NCI-H2227 treated with DMSO at 0.1 percent for 48 hours (cell line): ENCODE measurements at places on chromosomes 2 and 18.

GRCh38 chr2:189013671-189014448 lies 39.7 kb downstream of the COL3A1 start:
- no peak for DNase-seq

GRCh38 chr2:241008711-241009121 lies 10.3 kb downstream of the SNED1 start:
- no peak for DNase-seq

GRCh38 chr18:8654503-8655451 lies 45.5 kb downstream of the RAB12 start:
- peak; percentile 39 for DNase-seq

- DNase-seq = no peak
These were observed 136.6 kb upstream of the ZC3H15 start for GRCh38 chr2:186349508-186349907.

GRCh38 chr2:174117951-174118930 lies 130.1 kb downstream of the OLA1 start:
- no peak for DNase-seq

GRCh38 chr18:36284268-36284667 lies 13.2 kb upstream of the FHOD3 start:
- DNase-seq = no peak

DNA sequence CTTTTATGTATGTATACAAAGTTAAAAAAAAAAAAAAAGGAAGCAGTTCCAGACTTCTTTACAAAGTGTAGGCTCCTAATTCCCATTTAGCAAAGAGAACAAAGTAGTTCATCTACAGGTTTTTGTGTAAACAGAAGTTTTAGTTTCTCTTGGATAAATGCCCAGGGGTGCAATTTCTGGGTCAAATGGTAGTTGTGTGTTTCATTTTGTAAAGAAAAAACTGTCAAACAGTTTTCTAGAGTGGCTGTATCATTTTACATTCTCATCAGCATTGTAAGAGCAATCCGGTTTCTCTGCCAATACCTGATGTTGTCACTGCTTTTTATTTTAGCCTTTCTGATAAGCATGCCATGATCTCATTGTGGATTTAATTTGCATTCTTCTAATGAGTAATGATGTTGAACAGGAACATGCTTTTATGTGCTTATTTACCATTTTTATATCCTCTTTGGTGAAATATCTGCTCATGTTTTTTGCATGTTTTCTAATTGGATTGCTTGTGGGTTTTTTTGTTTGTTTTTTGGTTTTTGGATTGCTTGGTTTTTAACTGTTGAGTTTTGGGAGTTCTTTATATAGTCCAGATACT lies 16.6 kb upstream of the PSME4 start:
- no peak for DNase-seq

GRCh38 chr2:39481611-39482010 lies 44.5 kb upstream of the MAP4K3 start:
- no peak for DNase-seq

GRCh38 chr2:55761024-55761423 lies 67.4 kb upstream of the PNPT1 start:
- no peak for DNase-seq

GRCh38 chr2:176780348-176780747 lies 432.2 kb upstream of the HNRNPA3 start:
- DNase-seq = no peak

- DNase-seq = no peak
These were observed 141.5 kb downstream of the PIGN start for GRCh38 chr18:62045316-62045715.

GRCh38 chr2:239308661-239309397 lies 92.0 kb downstream of the HDAC4 start:
- DNase-seq = no peak

DNA sequence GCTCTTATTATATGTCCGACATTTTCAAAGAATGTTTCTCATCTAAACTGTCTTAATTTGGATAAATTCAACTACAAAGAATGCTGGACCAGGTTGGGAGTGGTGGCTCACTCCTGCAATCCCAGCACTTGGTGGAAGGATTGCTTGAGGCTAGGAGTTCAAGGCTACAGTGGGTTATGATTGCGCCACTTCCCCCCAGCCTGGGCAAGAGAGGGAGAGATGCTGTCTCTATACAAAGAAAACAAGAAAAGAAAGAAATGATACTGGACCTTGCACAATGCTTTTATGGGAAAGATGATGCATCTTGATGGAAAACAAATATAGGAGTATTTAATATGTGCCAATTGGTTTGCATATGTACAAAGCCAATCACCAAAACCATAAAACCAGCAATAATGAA lies 296.7 kb downstream of the LPIN1 start:
- no peak for DNase-seq

- no peak for DNase-seq
These were observed 58.4 kb upstream of the DNMT3A start for GRCh38 chr2:25400169-25400568.

GRCh38 chr2:216615298-216616082 lies 17.7 kb upstream of the IGFBP2 start:
- DNase-seq = no peak

- no peak for DNase-seq
These were observed 76.7 kb downstream of the DNMT3A start for GRCh38 chr2:25265001-25265400.

- DNase-seq = no peak
These were observed 85.6 kb downstream of the EHD3 start for GRCh38 chr2:31319406-31320175.

DNA sequence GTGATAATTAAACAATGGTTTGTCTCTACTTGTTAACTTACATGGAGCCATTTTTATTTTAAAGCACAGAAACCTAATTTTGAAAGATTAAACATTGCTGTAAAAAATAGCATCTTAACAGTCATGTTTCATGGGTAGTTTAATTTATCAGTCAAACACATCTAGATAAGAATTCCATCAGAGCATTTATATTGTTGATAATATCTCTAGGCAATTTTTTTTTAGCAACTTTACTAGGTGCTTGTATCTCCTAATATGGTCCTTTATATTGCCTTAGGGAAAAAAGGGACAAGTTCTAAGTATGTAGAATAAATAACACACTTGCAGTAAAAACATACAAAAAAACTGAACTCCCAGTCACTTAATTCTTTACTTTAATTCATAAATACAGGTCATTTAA lies 863 bp downstream of the CSRNP3 start:
- DNase-seq = peak; percentile 55

- no peak for DNase-seq
These were observed 259.4 kb upstream of the ETAA1 start for GRCh38 chr2:67137699-67138098.

- no peak for DNase-seq
These were observed 22.0 kb downstream of the MARCHF4 start for GRCh38 chr2:216350214-216350791.

DNA sequence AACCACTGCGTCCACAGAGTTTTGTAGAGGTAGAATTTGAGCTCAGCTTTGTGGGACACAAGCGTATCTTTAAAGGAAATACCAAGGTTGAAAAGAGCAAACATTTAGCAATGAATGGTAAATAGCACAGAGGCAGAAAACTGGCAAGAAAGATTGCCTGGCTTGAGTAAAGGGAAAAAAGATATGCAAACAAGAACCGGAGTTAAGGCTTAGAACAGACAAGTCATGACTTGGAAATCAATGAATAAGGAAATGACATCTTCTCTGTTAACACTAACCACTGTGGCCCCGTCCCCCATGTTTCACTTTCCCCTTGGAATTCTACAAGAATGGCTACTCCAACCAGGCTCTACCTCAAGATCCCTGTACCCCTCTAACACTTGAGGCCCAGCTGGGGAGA lies 3.8 kb downstream of the STAM2 start:
- DNase-seq = no peak

- no peak for DNase-seq
These were observed 244.1 kb downstream of the PHLPP1 start for GRCh38 chr18:62959481-62959880.

DNA sequence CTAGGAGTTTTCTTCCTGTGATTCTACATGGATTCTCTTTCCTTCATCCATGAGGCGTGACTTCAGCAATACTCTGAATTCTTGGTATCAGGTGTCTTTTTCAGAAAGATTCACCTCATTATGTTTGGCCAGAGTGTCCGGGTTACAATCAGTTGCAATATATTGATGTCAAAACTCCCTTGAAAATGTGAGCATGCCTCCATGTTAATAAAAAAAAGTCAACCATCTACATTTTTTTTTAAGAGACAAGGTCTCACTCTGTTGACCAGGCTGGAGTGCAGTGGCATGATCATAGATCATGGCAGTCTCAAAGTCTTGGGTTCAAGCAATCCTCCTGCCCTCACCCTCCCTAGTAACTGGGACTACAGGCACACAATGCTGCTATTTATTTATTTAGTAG lies 80.9 kb upstream of the NEUROD1 start:
- DNase-seq = no peak

GRCh38 chr2:179745635-179746256 lies 115.7 kb downstream of the ZNF385B start:
- DNase-seq = peak; percentile 30

DNA sequence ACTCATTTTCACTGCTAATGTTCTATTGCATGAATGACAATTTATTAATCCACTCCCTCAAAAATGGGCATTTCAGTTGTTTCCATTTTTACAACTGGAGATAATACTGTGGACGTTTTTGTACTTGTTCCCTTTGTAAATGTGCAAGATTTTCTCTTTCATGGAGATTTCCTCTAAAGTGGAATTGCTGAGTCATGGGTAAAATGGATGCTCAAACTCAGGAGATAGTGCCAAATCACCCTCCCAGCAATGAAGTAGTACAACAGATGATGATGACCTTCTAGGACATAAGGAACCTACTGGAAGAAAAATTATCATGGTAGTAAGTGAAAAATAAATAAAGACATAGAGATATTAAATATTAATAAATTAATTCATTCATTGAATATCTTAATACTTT lies 460.8 kb upstream of the CHST9 start:
- DNase-seq = no peak

DNA sequence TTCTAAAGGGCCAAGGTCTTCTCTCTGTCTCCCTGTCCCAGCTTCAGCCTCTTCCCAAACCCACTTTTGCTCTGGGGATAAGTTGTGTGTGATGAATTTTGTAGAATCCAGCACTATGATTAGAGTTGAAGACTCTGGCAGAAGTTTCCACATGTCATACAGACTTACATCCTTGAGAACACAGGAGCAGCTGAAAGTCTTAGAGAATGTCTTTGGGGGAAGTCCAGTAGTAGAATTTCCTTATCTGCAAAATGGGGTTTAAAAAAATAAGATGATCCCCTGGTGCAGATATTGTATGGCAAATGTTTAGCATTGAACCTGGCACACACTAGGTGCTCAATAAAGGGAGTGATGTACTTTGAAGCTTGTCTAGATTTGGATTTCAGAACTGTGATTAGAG lies 65.2 kb downstream of the TMEM247 start:
- DNase-seq = no peak

DNA sequence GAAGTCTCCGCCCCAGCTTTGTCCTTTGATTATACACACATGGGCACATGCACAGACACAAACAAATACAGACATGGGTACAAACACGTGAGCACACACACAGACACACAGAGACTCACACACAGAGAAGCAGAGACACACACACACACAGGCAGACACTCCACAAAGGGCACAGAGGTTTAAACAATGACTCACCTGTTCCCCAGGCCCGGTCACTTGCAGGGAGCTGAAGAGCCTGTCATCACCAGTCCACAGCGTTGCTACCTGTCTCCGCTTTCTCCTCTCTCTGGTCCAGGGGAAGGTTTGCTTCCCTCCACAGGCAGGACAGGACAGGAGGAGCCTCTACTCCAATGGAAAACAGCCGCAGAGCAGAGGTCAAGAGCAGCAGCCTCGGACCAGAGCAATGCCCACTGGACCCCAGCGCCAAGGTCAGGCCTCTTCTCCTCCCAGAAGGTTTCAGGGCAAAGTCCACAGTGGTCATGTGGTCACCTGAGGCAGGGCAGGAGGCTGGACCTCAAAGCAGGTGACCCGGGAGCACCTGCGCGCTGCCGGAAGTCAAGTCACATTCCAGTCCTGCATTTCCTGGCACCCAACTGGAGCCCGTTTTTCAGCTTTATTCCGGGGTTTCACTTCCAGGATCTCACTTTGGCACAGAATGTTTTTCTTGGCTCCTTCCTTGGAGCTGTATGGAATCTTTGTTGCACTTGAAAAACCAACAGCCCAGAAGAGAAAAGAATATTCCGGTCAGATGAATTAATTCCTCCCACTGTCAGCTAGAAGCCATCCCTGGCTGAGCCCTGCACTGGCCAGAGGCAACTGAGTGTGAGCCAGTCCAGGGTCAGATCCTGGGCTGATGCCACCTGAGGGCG lies at the start of gene RAB17:
TSS of gene RAB17 (minus strand) at position 463 of the 869 bp plus-strand sequence. CDS start 4,580 bp downstream, outside the sequence.
- no peak for DNase-seq

DNA sequence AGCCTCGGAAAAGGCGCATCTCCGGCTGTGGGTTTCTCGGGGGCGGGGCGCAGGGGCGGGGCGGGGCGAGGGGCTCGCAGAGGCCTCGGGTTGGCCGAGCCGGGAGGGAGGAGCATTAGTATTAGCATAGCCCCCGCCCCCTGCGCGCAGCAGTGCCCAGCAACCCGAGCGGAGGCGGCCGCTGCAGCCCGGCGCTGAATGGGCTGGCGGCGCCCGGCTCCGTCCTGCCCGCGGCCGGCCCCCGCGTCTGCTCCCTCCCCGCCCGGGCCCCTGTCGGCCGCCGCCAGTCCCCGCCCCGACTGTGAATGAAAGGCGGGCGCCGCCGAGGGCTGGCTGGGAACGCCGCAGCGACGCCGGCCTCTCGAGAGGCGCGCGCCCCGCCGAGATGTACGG lies at the start of gene EFR3B:
TSS of gene EFR3B (plus strand) at position 149 of the 393 bp plus-strand sequence. CDS start at position 386, 237 bp downstream.
- peak; percentile 97 for DNase-seq

- DNase-seq = no peak
These were observed 962.3 kb upstream of the NRXN1 start for GRCh38 chr2:51994123-51994763.

DNA sequence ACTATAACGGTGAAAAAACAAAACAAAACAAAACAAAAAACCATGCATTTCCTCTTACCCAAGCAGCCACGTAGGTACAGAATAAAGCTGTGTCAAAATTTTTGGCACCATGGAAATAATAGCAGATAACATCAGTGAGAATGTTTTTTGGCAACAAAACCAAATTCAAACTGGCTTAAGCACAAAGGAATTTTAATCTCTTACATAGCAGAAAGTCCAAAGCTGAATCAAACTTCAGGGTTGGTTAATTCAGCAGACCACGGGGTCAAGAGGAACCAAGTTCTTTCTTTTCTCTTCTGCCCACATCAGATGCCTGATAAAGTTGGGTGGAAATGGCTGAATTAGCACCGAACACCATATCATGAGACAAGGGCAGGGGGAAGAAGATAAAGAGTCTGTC lies 129.5 kb downstream of the PAX3 start:
- DNase-seq = no peak

DNA sequence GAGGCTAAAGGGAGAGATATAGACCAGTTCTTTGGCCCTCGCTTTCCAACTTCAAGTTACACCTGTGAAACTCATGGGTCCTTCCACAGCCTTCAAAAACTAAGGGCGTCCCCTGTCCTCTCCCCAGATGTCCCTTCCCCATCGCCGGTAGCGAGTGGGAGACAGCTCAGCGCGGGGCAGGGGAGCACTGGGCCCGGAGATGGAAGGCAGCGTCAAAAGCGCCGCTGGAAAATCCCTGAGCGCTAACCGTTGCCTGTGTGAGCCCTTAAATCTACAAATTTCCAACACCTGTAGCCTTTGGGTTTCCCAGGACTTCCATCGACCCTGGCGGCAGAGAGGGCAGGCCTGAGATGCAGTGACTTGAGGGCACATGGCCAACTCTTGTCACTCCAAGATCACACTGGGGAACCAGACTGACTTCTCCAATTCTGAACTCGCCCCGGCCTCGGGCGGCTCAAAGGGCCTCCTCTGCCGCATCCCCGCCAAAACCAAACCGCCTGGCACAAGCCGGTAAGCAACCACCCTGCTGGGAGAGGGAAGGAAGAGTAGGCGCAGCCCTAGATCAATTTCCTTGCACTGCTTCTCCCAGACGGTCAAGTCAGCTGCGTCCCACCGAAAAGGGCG lies 879 bp upstream of the EPAS1 start:
- DNase-seq = no peak
